ENCODE measurements at places on chromosomes 11 and 22. TPM values are rescaled to one million over a fixed set of nuclear protein-coding genes. Genes with fewer than 3 reads are reported as not detected.
A peak's percentile ranks its signal among the peaks of the same experiment; 100 is the strongest.

- DNase-seq = no peak
Measured at GRCh38 chr11:94746721-94747120, 21.4 kb upstream of the AMOTL1 start.

- DNase-seq = peak; percentile 17
Measured at GRCh38 chr22:45632791-45633515, 38.7 kb upstream of the ATXN10 start.

- DNase-seq = no peak
Measured at GRCh38 chr22:44570476-44571445, 72.7 kb upstream of the RTL6 start.

- no peak for DNase-seq
Measured at GRCh38 chr11:60777106-60777505, 8.0 kb upstream of the MS4A10 start.

- DNase-seq = no peak
Measured at GRCh38 chr22:21816472-21816786, 51.0 kb downstream of the MAPK1 start.

Gene ZP1
- not detected for total RNA-seq

Gene CSKMT
- total RNA-seq = 5.8 TPM

DNA sequence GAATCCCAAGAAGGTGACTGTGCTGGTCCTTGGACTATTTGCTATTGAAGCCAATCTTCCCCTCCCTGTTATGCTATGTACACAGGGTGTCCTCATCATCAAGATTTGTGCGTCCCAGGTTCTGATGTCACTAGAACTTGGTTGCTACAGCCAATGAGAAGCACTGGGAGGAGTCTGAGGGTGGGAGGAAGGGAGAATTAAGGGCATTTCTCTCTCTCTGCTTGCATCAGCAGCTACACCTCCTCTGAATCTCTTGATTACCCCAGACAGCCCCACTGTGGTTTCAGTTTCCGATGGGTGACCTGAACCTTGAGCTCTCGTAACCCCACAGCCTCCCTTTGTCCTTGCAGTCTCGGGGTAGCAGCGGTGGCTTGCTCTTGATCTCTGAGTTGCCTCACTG, 212.4 kb upstream of the SESN3 start:
- DNase-seq = no peak

- no peak for DNase-seq
Measured at GRCh38 chr11:27507557-27508322, 1.2 kb upstream of the LIN7C start.

Gene B3GAT1
- not detected for total RNA-seq

Gene OR6T1
- not detected for total RNA-seq

DNA sequence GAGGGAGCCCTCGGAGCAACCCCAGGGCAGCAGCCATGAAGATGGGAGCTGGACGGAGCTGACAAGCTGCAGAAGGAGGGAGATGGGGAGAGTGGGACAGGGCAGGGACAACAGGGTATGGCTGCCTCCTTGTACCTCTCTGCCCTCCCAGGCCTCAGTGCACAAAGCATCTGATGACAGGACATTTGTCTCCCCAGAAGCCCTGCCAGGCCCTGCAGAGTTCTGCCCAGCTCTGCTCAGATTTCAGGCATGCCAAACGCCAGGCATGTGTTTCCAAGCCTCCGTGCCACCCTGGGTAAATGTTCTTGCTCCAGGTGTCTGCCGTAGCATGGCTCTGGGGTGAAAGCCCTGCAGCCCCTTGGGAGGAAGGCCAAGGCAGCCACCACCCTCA, 1.1 kb upstream of the IFITM10 start:
- no peak for DNase-seq

DNA sequence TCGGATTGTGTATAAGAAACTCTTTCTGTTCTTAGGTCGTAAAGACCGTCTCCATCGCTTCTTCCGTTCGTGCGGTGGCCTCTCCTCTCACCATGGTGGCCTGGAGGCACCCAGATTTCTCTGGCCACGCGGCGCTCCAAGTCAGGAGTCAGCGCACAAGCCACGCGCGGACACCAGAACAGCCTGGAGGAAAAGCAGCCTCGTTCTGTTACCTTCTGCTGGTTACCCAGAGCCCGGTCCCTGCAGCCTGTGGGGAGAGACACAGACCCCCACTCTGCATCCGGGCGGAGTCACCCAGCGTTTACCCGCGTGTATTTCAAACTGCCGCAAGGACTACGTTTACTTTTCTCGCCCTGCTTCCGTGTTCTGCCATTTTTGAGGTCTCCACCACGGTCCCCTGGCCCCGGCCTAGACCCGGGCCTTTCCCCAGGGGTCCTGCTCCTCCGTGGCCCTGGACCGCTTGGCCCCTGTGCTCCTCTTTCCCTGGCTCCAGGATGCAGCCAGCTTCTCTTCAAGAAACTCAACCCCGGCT, 776.1 kb downstream of the BRD1 start:
- no peak for DNase-seq

Gene TSSK2
- not detected for total RNA-seq

DNA sequence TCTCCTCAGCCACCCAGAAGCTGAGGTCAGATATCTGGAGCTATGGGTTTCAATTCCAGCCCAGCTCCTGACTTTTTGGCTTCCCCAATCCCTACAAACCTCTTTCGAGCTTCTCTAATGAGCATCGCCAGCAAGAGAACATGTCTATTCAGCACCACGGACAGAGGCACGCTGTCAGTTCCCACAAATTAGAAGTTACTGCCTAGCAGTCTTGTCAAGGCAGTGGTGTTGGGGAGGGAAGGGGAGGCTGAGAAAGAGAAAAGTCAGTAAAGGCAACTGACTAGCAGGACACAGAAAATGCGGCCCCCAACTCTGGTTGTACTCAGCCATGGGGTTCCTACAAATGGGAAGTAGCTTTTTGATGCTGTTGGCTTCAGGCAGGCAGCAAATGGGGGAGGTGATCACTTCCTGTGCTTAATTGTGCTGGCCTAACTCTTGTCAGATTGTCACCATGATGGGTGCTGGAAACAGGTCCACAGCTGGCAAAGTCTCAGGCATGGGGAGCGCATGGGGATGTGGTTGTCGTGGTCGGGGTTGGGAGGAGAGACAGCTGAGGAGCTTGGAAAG, 205.9 kb downstream of the ST3GAL4 start:
- DNase-seq = peak; percentile 75

DNA sequence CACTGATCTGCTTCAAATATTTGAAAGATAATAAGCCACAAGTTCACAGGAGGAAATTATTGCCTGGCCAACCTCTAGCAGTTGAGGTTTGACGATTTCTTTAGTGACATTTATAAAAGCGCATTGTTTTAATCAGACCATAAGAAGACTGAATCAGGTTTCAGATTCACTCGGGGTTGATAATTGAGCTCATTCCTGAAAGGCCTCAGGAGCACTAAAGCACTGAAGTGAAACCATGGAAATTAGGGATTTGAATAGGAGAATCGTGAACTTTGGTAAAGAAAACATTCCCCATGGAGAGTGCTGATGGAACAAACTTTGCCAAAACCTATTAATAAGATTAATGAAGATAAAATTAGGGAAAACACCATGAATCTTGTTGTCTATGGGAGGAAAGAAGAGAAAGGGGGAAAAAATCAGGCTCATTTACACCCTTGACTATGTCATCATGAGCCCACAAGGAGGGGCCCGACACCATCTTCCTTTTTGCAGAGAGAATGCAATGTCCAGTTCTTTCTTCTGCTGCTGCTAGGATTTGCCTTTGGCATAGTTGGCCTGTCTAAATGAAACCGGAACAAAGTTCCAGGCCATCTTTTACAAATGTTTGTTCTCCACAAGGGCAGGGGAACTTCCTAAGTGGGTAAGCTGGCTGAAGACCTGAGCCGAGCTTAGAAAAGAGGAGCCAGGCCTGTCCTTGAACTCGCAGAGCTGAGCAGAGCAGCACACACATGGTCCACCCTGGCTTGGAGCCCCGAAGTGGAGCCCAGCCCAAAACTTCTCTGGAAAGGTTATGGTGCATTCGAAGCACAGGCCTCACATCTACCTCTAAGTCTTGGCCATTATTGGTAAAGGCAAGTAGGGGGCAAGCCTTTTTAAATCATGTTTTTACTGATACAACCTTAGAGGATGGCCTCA, 56.1 kb upstream of the EIF3M start:
- no peak for DNase-seq

Gene OPCML
- total RNA-seq = not detected

DNA sequence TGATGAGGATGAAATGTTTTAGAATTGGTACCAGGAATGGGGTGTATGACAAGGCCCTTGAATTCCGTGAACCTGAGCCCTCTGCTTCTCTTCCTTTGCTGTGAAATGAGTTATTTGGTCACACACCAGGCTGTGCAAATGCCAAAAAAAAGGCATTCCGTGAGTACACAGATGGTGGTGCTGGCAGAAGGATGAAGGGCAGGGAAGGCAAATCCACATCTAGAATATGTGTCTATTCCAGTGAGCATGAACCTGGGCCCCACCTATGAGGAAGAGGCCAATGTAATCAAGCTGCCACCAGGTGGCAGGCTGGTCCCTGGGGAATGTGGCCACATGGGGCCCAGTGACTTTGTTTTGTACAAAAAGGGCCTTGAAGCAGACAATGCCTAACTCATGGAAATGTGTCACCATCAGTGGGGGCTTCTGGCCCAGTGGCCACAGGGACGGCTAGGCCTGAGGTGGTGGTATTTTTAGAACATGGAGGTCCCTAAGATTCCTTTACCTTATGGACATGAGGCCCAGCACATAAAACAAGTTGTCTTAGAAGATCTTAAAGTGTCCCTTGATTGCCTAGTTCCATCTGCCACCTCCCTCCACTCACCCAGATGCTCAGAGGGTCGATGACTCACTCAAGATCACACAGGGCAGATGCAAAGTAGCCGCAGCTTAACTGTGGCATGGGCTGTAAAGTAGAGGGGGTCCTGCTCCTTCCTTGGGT, 3.9 kb upstream of the RNF215 start:
- DNase-seq = peak; percentile 86

Gene OR51E1
- not detected for total RNA-seq

DNA sequence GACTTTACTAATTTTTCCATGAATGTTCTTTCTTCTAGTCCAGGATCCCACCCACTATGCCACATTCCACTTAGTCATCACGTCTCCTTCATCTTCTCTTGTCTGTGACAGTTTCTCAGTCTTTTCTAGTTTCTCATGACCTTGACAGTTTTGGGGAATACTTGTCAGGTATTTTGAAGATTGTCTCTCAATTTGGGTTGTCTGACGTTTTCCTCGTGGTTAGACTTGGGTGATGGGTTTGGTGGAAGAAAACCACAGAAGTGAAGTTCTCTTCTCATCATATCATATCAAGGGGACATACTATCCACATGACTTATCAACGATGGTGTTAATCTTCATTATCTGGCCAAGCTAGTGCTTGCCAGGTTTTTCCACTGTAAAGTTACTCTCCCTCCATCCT, 102.4 kb downstream of the LRRC32 start:
- DNase-seq = no peak

GRCh38 chr11:72336163-72336562, 92.2 kb upstream of the PHOX2A start:
- DNase-seq = no peak

DNA sequence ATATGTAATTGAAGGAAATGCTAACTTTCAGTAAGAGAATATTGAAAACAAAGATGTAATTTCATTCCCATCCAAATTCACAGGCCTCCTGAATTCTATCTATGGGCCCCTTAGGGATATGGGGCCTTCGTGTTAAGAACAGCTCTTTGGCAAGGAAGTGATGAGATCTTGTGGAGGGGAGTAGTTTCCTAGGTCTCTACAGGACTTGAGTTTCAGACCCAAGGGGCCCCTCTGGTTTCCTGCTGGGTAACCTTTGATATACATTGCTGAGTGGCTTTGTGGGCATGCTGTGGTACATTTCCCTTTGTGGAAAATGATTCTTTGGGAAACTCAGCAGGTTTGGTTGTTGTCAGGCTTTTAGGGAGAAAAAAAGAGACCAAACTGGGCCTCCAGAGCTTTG, 6.2 kb downstream of the STIM1 start:
- no peak for DNase-seq

GRCh38 chr22:36027935-36028645, 534 bp downstream of the RBFOX2 start:
- DNase-seq = no peak

- peak; percentile 72 for DNase-seq
Measured at GRCh38 chr11:5476186-5476819, 12.2 kb upstream of the OR52D1 start.

DNA sequence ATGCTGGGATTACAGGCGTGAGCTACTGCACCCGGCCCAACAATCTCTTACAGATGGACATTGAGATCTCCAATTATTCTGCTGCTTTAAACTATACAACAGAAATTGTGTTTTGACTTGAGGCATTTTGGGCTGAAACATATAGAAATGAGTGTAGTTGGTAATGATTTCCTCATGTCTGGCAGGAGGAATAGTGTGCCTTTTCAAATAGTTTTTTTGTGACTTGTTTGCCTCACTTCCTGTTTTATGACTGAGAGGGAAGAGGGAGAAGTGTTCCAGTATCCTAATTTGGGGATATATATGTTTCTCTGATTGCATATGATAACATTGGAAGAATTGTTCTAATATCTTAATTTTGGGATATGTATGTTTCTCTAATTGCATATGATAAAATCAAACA, 40.2 kb downstream of the EP300 start:
- no peak for DNase-seq

- DNase-seq = no peak
Measured at GRCh38 chr11:67371911-67372320, 1.5 kb downstream of the CLCF1 start.

- peak; percentile 74 for DNase-seq
Measured at GRCh38 chr11:16001899-16002426, 354.4 kb downstream of the SOX6 start.

- DNase-seq = no peak
Measured at GRCh38 chr11:46285594-46286033, 8.2 kb downstream of the CREB3L1 start.

GRCh38 chr11:5694642-5695041, 5.1 kb downstream of the TRIM22 start:
- no peak for DNase-seq

Gene USP2
- 1.2 TPM for total RNA-seq

GRCh38 chr11:92332986-92333385, 108.4 kb downstream of the FAT3 start:
- DNase-seq = no peak

Gene MYRF
- 0.28 TPM for total RNA-seq

Gene C11orf97
- not detected for total RNA-seq

DNA sequence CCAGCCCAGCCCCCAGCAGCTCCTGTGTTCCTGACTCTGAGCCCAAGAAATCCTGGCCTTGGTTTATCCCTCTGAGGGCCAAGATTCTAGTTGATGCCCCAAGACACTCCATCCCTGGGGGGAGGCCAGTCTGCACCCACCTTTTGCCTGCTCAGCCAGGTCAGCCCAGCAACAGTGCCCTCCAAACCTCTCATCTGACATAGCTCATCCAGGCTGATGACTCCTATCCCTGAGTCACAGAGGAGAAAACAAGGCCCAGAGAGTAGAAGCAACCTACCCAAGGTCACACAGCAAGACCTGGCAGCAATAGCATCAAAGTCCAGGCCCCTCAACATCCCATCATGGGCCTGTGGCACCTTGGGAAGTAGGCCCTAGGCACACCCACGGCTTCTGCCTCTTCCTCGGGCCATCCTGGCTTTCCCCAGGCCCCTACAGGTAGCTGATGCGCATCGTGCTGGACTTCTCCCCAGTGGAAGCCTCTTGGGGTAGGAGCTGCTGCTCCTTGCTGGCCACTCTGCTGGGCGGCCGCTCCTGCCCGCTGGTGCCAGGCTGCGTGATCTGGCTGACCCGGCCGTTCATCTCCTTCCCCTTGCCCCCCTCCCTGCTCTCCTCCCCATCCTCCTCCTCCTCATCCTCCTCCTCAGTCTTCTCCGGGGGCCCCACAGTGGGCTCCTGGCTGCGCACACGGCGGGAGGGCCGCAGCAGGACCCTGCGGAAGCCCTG, 6.0 kb downstream of the SSTR3 start:
- no peak for DNase-seq

Gene HBB
- total RNA-seq = not detected

Data from dermis blood vessel endothelial cell (primary cell).